ENCODE measurements at places on chromosomes 7 and 10.

GRCh38 chr7:71132377-71133231 is 660 bp downstream of the GALNT17 start:
- peaks cover 24% of the 10 kb centered on the region for H3K27me3 ChIP-seq
- no peak overlapping the region for H3K4me3 ChIP-seq
- DNase-seq, result no peak
- no peak overlapping the region for H3K27ac ChIP-seq
- H3K4me1 ChIP-seq, result no peaks in the 10 kb centered on the region
- H3K36me3 ChIP-seq, result no peaks in the 10 kb centered on the region

- no peak overlapping the region for H3K4me3 ChIP-seq
- H3K27me3 ChIP-seq, result no peaks in the 10 kb centered on the region
- no peaks in the 10 kb centered on the region for H3K36me3 ChIP-seq
- H3K27ac ChIP-seq, result no peak overlapping the region
Observed at GRCh38 chr7:146067880-146068279, 48.7 kb upstream of the CNTNAP2 start.

GRCh38 chr7:70569335-70569819 is 562.6 kb upstream of the GALNT17 start:
- no peak overlapping the region for H3K4me3 ChIP-seq
- no peak for DNase-seq
- H3K36me3 ChIP-seq, result peaks cover 37% of the 10 kb centered on the region

DNA sequence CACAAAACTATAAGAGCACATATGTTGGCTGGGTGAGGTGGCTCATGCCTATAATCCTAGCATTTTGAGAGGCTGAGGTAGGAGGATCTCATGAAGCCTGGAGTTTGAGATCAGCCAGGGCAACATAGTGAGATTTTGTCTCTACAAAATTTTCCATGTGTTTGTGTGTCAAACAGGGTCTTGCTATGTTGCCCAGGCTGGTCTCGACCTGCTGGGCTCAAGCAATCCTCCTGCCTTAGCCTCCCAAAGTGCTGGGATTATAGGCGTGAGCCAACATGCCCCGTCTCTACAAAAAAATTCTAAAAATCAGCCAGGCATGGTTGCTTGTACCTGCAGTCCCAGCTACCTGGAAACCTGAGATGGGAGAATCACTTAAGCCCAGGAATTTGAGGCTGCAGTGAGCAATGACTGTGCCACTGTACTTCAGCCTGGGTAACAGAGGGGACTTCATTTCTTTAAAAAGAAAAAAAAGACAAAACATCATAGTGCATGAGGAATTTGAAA is 28.3 kb downstream of the FZD9 start:
- H3K27ac ChIP-seq, result no peak overlapping the region
- peaks cover 85% of the 10 kb centered on the region for H3K36me3 ChIP-seq
- no peaks in the 10 kb centered on the region for H3K4me1 ChIP-seq
- DNase-seq, result no peak

- H3K36me3 ChIP-seq, result no peaks in the 10 kb centered on the region
- H3K4me1 ChIP-seq, result no peaks in the 10 kb centered on the region
- H3K27ac ChIP-seq, result no peak overlapping the region
- H3K4me3 ChIP-seq, result no peak overlapping the region
Observed at GRCh38 chr10:82908751-82909150, 1033.8 kb downstream of the NRG3 start.

GRCh38 chr10:128776673-128777252 is 650.5 kb upstream of the MKI67 start:
- no peaks in the 10 kb centered on the region for H3K4me1 ChIP-seq
- no peak overlapping the region for H3K27ac ChIP-seq
- H3K27me3 ChIP-seq, result no peaks in the 10 kb centered on the region
- H3K4me3 ChIP-seq, result no peak overlapping the region

DNA sequence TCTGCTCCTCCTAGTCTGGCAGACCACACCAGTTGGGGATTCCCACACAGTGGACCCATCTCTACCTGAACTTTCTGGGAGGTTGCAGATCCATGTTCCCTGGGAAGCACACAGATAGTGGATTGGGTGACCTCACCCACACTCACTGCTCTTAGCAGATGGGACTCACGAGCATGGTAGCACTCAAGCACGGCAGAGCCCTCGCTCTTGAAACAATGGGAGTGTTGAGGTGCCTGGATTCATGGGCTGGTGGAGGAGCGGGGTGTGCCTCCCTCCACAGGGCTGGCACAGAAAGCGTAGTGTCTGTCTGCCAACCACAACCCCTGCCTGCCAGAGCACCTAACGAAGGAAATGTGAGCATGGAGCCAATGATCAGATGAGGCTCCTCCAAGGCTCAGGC is 568.0 kb downstream of the POM121L12 start:
- H3K4me3 ChIP-seq, result no peak overlapping the region
- H3K36me3 ChIP-seq, result no peaks in the 10 kb centered on the region
- no peak overlapping the region for H3K27ac ChIP-seq
- DNase-seq, result no peak
- no peaks in the 10 kb centered on the region for H3K4me1 ChIP-seq
- H3K27me3 ChIP-seq, result no peaks in the 10 kb centered on the region

DNA sequence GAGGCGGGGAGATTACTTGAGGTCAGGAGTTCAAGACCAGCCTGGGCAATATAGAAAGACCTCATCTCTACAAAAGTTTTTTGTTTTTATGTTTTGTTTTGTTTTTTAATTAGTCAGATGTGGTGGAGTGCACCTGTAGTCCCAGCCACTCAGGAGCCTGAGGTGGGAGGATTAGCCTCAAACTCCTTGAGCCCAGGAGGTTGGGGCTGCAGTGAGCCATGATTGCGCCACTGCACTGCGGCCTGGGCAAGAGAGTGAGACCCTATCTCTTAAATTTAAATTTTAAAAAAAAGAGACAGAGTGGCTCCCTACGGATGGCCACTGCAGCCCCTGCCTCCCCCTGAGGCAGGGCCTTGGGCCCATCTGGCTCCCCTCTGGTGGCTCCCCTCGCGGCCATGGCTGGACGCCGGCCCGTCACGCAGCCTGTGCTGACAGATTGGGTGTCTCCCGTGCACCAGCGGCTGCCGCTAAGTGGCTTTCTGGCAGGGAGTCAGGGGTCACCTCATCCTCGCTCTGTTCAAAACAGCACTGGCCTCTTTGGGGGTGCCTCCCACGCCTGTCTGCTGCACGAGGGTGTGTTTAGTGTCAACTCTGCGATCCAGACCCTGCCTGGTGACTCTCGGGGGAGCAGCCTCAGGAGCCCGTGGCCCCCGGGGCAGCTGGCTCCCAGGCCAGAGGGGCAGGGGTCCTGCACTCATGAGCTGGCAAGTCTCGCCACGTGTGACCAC is 44.4 kb upstream of the ELN start:
- no peak overlapping the region for H3K4me3 ChIP-seq
- H3K27me3 ChIP-seq, result peaks cover 4% of the 10 kb centered on the region
- peaks cover 8% of the 10 kb centered on the region for H3K4me1 ChIP-seq
- H3K36me3 ChIP-seq, result no peaks in the 10 kb centered on the region
